NCI-H187 (cell line): ENCODE measurements at places on chromosomes 2 and 18.

DNA sequence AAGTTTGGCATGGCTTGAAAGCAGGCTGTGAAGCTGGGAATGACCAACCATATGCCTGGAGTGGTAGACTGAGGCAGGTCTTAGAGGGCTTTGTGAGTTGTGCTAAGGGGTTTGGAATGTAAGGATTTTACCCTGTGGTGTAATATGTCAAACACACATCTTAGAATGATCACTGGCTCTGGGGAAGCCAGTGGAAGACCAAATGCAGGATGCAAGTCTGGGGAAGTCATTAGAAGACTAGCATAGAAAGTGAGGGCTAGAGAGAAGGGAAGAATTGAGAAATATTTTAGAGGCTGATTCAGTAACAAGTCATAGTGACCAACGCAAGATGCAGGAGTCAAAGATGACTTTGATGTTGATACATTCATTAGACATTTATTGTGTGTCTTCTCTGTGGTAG, 3.5 kb upstream of the FHOD3 start:
- no peak for DNase-seq

- no peak for DNase-seq
Measured at GRCh38 chr2:74188018-74188601, 9.4 kb upstream of the MOB1A start.

- no peak for DNase-seq
Measured at GRCh38 chr2:209821806-209822205, 50.2 kb downstream of the UNC80 start.

DNA sequence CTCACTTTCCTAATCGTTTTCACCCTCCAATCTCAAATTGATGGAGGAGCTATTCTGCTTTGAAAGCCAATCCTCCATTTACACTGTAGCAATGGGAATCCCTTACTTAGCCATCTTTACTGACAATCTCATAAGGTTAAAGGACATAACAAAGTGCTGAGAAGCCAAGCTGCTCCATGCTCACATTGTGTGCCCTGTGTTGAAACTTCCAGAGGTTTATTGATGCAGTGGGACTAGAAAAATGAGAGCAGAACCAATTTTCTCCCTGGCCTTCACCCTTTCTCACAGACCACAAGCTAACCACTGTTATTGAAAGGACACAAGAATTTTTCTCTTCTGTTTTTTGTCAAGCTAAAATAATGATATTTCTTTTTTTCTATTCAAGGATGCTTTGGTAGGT, 63.8 kb downstream of the CSRNP3 start:
- DNase-seq, result no peak

DNA sequence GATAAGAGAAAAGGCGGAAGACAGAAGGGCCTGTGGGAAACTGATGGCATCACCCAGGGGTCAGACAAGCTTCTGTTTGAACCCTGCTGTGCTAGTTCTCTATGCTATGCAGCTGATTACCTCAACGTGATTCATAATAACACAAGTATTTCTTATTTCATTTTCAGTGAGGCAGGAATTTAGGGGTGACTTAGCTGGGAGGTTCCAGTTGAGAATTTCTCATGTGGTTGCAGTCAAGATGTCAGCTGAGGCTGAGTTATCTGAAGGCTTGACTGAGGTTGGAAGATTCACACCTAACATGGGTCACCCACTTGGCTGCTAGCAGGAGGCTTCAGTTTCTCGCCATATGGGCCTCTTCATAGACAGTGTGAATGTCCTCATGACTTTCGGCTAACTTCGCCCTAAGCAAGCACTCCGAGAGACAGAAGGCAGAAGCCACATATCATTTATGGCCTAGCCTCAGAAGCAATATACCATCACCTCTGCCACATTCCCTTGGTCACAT, 34.0 kb upstream of the TMEM131 start:
- no peak for DNase-seq

GRCh38 chr2:233252227-233252626, 754 bp downstream of the ATG16L1 start:
- no peak for DNase-seq

DNA sequence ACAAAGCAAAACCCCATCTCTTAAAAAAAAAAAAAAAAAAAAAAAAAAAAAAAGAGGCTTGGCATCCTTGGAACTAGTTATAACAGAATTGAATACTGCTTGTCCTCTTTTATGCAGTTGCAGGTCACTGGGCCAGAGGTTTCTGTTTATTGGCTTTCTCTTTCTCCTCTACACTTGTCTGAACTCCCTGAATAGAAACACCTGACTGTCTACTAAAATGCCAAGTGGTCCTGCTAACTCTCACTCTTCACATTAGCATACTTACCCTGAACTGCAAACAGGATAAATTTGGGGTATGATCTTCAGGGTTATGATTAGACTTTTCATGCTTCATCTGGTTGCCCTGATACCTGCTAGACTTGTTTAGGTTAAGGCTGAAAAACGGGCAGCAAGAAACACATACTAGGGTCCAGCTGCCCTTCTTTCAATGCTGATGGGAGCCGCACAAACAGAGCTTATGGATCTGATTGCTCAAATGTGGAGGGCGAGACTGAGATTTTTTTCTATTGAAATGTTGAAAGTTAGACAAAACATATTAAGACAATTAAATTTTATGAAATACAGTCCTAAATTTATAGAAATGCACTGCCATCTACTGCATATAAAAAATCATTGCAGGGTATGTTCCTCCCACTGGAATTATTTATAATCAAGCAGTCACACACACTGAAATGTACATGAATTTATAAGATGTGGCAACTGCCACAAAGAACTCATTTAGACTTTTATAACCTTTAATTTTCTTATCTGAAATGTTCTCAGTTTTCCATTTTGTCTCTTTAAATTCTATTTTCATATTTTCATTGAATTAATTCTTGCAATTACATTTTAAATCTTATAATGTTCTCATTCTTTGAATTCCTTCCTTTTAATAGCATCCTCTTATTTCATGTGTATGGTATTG, 40.8 kb downstream of the GTF3C3 start:
- no peak for DNase-seq

- no peak for DNase-seq
Measured at GRCh38 chr2:82169379-82169778, 1864.8 kb upstream of the LRRTM1 start.

DNA sequence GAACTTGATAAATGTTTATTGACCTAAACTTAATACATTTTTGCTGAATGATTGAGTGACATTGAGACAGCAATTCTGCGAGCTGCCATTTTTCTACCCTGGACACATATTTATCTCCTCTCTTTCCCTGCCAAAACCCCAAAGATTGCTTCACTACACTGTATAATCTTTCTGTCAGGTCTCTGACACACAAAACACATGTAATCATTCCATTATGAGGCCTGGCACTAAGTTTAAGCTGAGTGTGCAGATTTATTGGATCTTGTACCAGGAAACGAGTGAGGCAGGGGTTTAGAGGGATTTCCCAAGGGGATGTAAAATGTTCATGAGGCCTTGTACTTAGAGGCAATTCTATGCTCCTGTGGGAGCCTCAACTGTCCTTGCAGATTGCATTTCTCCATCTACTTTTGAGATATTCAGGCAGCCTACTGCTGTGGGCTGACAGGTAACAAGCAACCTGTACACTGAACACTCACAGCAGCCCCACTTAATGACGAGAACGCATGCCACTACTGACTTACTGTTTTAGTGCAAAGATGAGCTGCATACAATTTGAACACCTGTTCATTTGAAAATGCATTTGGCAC, 13.7 kb upstream of the OSR1 start:
- DNase-seq, result no peak

GRCh38 chr2:46914578-46915230, 902 bp downstream of the MCFD2 start:
- no peak for DNase-seq

- no peak for DNase-seq
Measured at GRCh38 chr2:9909106-9909505, 42.4 kb upstream of the GRHL1 start.

- no peak for DNase-seq
Measured at GRCh38 chr2:4618141-4618540, 914.8 kb downstream of the DCDC2C start.
